ENCODE measurements at places on chromosomes 4 and X. TPM values are rescaled to one million over a fixed set of nuclear protein-coding genes. Genes with fewer than 3 reads are reported as not detected.

GRCh38 chr4:8410641-8411271 lies 29.8 kb downstream of the ACOX3 start:
- H3K27me3 ChIP-seq, result no peaks in the 10 kb centered on the region
- H3K4me1 ChIP-seq, result peaks cover 34% of the 10 kb centered on the region
- DNase-seq, result no peak
- H3K4me3 ChIP-seq, result no peak overlapping the region
- H3K27ac ChIP-seq, result no peak overlapping the region

GRCh38 chrX:148333989-148334388 lies 166.4 kb upstream of the AFF2 start:
- H3K36me3 ChIP-seq, result no peaks in the 10 kb centered on the region
- H3K27ac ChIP-seq, result no peak overlapping the region
- H3K4me1 ChIP-seq, result peaks cover 37% of the 10 kb centered on the region
- DNase-seq, result peak; percentile 29
- H3K4me3 ChIP-seq, result no peak overlapping the region
- H3K27me3 ChIP-seq, result no peaks in the 10 kb centered on the region

- H3K27me3 ChIP-seq, result no peaks in the 10 kb centered on the region
- H3K4me1 ChIP-seq, result no peaks in the 10 kb centered on the region
- no peak overlapping the region for H3K4me3 ChIP-seq
- H3K27ac ChIP-seq, result no peak overlapping the region
- no peak for DNase-seq
- H3K36me3 ChIP-seq, result no peaks in the 10 kb centered on the region
These were observed 27.8 kb downstream of the BANK1 start for GRCh38 chr4:101818362-101818761.

The CSAG2 gene
- not detected for total RNA-seq

- DNase-seq, result no peak
- H3K27me3 ChIP-seq, result no peaks in the 10 kb centered on the region
- H3K27ac ChIP-seq, result no peak overlapping the region
- H3K4me1 ChIP-seq, result no peaks in the 10 kb centered on the region
- no peaks in the 10 kb centered on the region for H3K36me3 ChIP-seq
- H3K4me3 ChIP-seq, result no peak overlapping the region
These were observed 111.1 kb upstream of the JADE1 start for GRCh38 chr4:128698386-128698785.
